GM23338 (cell line): ENCODE measurements at places on chromosomes 11 and 22.

- no peak for DNase-seq
Observed at GRCh38 chr22:31893460-31893859, 50.9 kb upstream of the YWHAH start.

DNA sequence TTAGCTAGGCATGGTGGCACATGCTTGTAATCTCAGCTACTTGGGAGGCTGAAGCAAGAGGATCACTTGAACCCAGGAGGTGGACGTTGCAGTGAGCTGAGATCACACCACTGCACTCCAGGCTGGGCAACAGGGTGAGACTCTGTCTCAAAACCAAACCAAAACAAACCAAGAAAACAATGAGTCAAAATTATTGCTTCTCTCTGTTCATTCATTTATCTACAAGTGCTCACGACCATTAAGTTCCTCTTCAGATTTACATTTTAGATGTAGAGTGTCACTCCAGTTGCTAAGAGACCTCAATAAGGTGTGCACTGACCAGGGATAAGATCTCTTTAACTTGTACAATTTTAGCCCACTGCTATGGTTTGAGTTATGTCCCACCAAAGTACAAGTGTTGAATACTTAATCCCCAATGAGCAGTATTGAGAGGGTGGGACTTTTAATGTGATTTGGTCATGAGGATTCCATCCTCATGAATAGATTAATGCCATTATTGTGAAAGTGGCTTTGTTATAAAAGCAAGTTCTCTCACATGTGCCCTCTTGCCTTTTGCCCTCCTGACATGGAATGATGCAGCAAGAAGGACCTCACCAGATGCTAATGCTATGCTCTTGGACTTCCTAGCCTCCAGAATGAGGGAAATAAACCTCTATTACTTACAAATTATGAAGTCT is 7.8 kb downstream of the HNRNPUL2 start:
- DNase-seq: no peak

DNA sequence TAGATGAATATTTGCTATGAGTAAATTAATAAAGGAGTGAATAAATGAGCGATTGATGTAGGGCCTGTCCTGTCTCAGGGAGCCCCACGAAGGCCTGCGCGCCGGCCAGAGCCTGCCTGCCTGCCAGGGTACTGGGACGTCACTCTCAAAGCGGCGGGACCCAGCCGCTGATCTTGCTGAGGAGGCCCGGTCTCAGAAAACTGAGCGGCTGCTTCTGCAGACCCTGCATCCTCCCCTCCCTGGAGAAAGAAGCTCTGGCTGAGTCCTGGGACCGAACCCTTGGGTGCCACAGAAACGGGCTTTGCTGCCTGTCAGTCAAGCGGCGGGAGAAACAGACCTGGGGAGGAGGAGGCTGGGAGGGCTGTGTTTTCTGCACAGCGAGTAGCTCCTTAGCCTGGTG is 91.6 kb upstream of the B3GAT1 start:
- no peak for DNase-seq

- peak; percentile 19 for DNase-seq
Observed at GRCh38 chr11:27084518-27084917, 43.9 kb downstream of the BBOX1 start.

- DNase-seq: no peak
Observed at GRCh38 chr11:12598330-12599256, 75.6 kb upstream of the TEAD1 start.

- DNase-seq: no peak
Observed at GRCh38 chr11:119992171-119993051, 145.5 kb downstream of the TRIM29 start.

DNA sequence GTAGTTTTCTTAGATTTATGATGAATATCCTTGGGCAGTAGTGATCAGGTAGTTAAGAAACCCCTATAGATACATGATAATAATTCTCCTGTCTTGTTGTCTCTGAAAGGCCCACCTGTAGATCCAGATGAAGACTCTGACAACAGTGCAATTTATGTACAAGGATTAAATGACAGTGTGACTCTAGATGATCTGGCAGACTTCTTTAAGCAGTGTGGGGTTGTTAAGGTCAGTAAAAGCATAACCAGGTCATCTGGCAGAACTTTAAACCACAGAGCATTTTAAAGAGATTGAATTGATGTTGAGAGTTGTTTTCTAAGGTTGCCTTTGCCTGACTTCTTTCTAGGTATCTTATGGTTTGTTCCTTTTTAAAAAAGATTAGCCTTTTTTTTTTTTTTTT is 14.1 kb upstream of the GAS2L1 start:
- DNase-seq: no peak

GRCh38 chr11:92216789-92217188 is 7.8 kb upstream of the FAT3 start:
- peak; percentile 70 for DNase-seq

GRCh38 chr22:36081023-36081431 is 52.4 kb upstream of the RBFOX2 start:
- no peak for DNase-seq

DNA sequence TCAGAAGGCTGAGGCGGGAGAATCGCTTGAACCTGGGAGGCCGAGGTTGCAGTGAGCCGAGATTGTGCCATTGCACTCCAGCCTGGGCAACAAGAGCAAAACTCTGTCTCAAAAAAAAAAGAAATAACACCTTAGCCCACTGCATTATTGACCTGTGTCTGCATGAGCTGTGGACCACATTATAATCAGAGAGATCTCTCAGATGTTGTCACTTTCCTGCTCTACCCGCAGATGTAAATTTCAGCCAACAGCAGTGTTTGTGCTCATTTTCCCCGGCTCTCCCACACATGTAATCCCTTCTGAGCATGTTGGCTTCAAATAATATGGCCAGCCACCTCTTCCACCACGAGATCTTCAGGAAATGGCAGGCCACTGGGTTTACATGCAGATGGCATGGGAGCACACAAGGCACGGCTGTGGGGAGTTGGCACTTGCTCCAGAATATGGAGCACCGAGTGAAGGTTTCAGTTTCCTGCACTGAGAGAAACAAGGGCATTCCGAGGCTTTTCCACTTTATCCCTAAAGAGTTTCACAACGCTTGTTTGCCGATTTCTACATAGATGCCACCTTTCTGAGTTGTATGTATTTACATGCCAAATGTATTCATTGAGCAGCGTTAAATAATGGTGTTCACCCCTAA is 19.7 kb downstream of the CDPF1 start:
- DNase-seq: no peak

DNA sequence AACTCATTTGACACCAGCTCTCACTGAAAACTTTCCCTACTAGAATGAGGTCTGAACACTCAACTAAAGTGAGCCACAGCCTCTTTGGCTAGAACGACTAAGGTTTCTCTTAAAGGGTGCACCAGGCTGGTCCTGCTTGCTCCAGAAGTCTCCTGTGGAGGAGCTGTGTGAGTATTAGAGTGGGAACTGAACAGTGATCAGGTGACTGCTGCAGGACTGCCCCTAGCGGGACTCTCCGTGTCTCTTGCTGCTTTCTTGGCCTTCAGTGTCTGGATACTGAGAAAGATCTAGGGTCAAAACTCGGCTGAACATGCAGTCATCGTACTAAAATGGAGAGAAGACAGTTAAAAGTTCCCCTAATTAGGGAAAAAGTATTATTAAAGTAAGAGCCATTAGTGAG is 34.6 kb downstream of the FAM118A start:
- peak; percentile 26 for DNase-seq

- no peak for DNase-seq
Observed at GRCh38 chr11:61760946-61761345, 8.5 kb downstream of the MYRF start.

- DNase-seq: no peak
Observed at GRCh38 chr11:117604336-117604995, 192.6 kb downstream of the DSCAML1 start.

DNA sequence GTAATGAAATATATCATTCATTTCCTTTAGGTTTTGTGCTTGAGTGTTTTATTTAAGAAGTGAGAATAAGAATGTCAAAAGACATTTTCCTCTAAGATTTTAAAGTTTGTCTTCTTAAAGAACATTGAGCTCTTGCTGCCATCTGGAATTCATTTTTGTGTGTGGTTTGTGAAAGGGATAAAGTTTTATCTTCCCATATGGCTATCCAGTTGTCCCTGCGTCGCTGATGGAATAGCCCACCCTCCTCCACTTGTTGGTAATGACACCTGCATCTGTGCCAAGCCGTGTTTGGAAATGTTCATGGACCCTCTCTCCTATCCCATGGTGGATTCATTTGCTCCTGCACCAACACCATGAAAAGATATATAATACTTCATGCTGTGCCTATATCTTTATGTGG is 901.5 kb downstream of the BRD1 start:
- DNase-seq: no peak

DNA sequence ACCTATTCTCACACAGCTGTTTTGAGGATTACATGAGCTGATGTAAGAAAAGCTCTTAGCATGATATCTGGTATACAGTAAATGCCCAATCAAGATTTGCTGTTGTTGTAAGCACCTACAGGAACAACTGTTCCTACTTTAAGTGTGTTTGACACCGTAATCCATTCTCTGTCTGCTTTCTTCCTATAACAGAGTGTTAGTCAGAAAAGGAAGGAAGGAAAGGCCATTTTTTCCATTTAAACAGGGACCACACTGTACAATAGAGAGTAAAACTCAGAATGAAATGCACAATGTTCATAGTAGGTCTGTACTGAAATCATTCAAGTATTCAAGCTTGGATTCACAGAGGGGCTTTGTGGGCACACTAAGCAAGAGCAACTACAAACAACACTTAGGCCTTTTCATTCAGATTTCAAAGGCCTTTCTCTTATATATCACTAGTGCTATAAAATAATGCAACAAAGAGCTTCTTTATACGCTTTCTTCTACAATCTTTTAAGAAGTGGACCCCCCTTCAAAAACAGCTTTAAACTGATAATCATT is 21.5 kb downstream of the MTCH2 start:
- DNase-seq: no peak

DNA sequence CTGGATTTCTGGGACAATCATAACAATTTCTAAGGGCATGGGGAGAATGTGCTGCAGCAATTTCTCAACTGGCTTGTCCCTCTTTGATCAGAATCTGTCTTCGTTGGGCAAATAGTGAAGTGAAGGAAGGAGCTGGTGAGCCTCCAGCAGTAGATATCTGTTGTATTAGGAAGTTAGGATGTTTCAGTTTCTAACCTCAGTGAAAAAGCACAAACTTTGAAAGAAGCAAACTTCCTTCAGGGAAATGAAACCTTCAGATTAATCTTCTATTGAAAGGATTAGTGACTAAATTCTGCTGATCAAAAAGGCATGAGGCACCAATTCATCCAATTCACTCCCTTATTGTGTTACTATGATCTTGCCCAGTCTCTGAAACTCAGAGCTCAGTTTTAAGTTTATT is 24.3 kb downstream of the LMO2 start:
- DNase-seq: no peak

GRCh38 chr11:114179234-114179941 is 116.8 kb upstream of the NNMT start:
- no peak for DNase-seq

GRCh38 chr11:74680703-74681531 is 50.3 kb downstream of the CHRDL2 start:
- DNase-seq: no peak

GRCh38 chr11:96075532-96075959 is 151.6 kb upstream of the MTMR2 start:
- DNase-seq: no peak

- DNase-seq: peak; percentile 63
Observed at GRCh38 chr11:65575568-65576231, at the start of gene EHBP1L1. Gene EHBP1L1 (plus strand): TSS chr11:65576053. CDS start chr11:65576303, 250 bp downstream.

DNA sequence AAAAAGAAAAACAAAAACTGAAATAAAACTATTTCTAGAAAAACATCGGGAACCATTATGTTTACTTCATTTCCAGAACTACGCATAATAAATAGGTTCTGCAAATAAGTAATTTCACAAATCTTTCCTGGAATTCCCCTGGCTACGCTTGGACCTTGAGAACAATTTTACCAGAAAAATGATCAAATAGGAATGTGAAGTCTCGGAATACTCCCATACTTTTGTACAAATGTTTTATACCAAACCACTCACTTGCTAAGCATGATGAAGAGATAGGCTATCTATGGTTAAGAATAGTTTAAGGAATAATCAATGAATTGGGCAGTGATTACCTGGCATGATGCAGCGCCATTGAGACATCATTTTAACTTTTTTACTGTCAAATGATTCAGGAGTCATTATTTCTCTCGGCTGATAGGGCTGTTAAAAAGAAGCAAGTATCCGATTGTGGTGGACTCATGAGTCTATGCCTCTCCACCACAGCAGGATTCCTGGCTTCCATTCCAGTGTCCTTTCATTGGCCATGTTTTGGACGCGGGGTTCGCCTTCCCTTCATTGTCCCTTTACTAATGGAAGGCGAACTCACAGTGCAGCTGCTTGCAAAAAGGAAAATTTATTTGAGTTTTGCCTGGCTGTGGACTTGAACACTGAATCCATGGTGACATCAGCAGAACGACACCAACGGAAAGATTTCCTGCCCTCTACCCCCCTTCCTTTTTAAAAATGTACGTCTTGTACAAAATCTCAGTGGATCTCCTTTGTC is 39.9 kb upstream of the BLID start:
- no peak for DNase-seq

GRCh38 chr11:122724520-122724919 is 69.0 kb downstream of the UBASH3B start:
- DNase-seq: peak; percentile 41

GRCh38 chr11:124069429-124070401 is 28.6 kb upstream of the OR10G7 start:
- peak; percentile 86 for DNase-seq

DNA sequence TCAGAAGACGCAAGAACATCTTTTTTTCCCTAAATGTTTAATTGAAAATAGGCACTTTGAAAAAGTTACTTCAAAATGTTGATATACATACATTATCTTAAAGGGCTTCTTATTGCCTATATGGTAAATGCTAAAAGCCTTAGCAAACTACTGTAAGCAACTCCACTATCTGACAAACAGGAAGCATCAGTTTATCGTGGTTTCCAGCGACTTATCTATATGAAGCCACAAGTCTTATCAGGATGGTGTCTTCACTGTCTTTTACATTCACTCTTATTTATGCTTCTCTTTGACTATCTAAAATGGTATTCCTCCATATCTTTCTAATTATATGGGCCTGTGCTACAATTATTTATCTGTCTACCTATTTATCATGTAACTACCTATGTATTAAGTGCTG is 2091.9 kb downstream of the LRRC4C start:
- no peak for DNase-seq

- no peak for DNase-seq
Observed at GRCh38 chr11:75480185-75481175, 45.3 kb downstream of the GDPD5 start.

GRCh38 chr11:14981507-14981906 is 9.4 kb upstream of the CALCA start:
- no peak for DNase-seq

DNA sequence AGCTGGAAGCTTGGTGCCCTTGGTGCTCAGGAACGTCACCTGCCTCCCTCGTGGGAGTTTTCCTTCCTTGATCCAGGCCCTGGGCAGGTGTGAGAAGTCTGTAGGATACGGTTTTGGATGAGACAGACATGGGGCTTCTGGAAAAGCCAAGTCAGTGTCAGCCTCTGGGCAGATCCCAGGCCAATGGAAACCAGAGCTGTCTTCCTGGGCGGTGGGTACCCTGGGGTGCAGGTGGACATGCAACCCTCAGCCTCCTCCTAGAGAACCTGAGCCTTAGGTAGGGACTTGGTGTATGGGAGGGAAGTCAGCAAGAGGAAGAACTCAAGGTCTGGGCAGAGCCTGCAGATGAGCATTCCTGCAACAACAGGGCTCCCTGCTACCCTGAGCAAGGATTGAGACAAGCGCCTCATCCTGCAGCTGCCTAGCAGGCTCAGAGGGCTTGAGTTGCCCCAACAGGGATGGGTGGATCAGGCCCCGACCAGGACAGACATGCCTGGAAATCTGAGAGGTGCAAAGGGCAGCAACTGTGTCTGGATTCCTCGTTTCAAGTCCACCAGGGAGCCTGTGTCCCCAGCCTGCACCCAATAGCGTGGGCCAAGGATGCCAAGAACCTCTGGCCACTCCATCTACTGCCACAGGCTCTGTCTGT is 37.6 kb upstream of the SYT13 start:
- DNase-seq: no peak
